ENCODE measurements at places on chromosomes 16 and 17.

DNA sequence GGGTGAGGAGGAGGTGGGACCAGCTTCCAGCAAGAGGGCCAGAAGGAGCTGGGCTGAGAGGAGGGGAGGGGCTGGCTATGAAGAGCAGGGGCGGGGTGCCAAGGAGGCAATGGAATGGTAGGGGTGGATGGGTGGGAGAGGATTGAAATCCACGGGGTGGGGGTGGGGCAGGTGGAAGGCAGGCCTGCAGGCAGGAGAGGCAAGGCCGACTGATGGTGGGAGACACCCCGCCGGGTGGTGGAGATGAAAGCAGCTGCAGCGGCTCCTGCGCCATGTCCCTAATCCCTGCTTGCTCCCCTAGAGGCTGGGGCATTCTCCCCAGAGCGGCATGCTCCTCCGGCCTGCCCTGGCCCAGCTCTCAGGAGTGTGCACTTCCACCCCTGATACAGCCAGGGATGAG is 27.8 kb upstream of the TAC4 start:
- no peak for DNase-seq

GRCh38 chr17:32350666-32351418 is 885 bp downstream of the ZNF207 start:
- no peak for DNase-seq

- no peak for DNase-seq
Observed at GRCh38 chr16:56262148-56262547, 70.9 kb downstream of the GNAO1 start.

DNA sequence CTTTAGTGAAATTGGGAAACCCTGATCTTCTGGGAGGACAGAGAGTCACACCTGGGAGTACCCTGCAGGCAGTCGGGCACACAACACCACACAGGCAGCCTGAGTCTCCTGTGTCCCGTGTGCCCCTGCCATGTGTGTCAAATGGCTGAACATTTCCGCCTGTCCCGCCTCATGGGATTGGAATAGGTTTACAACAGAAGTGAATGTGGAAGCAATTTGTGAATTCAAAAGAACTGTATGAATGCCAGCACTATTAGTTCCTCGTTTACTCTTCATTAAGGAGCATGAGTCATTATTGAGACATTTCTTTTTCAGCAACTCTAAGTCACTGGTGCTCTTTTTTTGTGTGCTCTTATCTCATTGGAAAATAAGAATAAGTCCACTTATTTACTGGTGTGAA is 226.5 kb downstream of the PMP22 start:
- no peak for DNase-seq

DNA sequence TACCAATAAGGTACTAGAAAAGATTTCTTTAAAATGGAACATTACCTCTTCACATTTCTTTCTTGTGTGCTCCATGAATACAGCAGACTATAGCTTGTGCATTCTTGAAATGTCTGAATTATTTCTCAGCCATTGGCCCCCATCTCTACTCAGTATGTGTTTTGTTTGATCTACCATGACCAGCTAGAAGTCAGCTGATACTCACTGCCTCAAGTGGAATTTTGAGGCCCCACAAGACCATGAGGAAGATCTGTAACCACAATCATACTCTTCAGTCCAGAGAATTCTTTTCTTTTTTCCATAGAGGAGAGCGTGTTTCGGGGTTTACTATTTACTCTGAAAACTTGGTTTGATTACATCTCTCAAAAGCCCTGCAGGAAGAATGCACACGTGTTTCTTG is 319.1 kb downstream of the TOX3 start:
- DNase-seq, result no peak

- DNase-seq, result no peak
Observed at GRCh38 chr17:9367156-9367555, 208.5 kb downstream of the STX8 start.

DNA sequence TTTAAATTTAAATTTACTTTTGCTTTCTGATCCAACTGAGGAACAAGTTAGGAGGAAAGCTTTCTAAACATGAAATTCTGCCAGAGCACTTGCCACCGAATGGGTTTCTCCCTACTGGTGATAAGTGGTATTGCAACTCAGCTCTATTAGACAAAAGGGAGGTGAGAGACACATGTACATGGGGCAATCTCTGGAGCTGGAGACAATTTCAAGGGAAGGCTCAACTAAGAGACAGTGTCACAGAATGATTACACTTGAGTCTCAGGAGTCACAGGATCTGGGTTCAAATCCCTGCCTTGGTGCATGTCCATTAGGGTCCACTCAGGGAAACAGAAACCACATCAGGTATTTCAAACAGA is 37.4 kb downstream of the SOCS1 start:
- DNase-seq, result no peak

- DNase-seq, result no peak
Observed at GRCh38 chr16:86523166-86523740, 12.9 kb downstream of the FOXF1 start.

- DNase-seq, result no peak
Observed at GRCh38 chr17:21564262-21564661, 128.1 kb upstream of the KCNJ18 start.

DNA sequence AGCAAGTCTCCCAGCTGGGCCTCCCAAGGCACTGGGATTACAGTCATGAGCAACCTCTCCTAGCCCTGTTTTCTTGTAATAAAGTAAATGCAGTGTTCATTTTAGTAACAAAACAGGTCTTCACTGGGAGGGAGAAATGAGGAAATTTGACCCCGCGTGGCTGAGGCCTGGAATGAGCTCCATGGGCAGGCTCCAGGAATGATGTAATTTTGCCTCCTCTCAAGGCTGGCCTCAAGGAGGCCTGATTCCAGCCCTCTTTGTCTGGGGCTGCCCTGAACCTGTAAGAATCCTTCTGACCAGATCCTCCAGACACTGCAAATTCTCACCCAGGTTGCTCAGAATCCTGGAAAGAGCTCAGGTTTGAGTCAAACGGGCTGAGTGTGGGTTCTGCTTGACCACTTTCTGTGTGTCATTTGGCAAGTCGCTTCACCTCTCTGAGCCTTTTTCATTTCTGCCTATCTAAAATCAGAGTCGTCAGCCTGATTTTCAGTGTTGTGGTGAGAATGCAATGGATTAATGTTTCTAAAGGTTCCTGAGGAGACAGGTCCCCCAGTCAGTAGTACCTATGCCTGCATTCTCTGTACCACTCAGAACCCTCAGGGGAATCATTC is 57.1 kb downstream of the RAB11FIP4 start:
- peak; percentile 14 for DNase-seq

GRCh38 chr16:8109510-8110369 is 480.6 kb downstream of the TMEM114 start:
- DNase-seq, result no peak

- DNase-seq, result peak; percentile 6
Observed at GRCh38 chr17:50257676-50258224, 16.5 kb upstream of the TMEM92 start.

- DNase-seq, result no peak
Observed at GRCh38 chr16:61879306-61879705, 156.9 kb downstream of the CDH8 start.

DNA sequence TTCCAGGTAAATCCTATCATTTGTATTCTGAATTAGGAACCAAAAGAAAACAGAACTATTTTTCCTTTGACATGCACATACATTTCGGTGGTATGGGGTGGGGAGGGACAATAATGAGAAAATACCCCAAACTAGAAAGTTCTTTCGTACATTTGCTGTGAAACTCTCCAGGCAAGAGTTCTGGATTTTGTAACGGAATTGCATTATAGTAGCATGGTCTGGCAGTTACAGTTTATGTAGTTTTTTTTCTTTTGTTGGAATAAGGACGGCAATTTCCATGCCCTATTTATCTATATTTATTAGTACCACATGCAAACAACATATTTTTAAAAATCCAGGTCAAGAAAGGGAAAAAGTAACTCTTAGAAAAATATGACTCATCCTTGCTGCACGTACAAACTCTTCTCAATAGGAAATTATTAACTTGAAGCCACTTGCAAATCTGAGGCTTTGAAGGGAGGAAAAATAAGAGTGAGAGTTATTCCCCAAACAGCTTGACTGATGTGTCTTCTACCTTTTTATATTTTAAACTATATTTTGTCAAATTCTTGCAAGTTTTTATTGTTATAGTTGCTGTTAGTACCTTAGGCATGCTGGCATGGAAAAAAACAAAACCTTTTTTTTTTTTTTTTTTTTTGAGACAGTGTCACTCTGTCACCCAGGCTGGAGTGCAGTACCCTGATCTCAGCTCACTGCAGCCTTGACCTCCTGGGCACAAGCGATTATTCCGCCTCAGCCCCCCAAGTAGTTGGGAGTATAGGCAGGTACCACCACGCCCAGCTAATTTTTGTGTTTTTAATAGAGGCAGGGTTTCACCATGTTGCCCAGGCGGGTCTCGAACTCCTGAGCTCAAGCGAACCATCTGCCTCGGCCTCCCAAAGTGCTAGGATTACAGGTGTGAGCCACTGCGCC is 69.3 kb downstream of the WWP2 start:
- no peak for DNase-seq

DNA sequence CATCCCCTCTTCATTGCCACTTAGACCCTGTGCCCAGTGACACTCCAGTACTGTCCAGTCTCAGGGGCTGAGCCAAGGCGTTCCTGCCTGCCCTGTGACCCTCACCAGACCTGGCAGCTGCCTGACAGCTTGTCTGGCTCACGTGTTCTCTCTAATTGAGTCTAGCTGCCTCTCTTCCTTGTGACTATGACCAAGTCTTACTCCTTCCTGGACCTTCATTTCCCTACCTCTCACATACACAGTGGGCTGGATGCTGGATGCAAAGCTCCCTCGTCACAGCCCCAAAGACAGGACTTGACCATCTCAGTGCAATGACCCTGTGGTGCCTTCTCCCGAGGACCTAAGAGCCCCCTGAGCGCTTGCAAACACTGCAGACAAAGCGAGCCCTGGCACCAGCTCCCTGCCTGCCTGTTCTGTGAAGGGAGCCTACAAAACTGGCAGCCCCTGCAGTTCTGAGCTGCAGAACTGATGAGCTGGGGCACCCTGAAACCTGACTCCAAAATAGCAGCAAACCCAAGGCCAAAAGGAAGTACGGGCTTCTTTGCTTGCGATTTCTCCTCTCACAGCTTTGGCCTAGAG is 1.7 kb downstream of the DEXI start:
- no peak for DNase-seq

GRCh38 chr17:82116246-82116645 is 18.2 kb upstream of the FASN start:
- no peak for DNase-seq

DNA sequence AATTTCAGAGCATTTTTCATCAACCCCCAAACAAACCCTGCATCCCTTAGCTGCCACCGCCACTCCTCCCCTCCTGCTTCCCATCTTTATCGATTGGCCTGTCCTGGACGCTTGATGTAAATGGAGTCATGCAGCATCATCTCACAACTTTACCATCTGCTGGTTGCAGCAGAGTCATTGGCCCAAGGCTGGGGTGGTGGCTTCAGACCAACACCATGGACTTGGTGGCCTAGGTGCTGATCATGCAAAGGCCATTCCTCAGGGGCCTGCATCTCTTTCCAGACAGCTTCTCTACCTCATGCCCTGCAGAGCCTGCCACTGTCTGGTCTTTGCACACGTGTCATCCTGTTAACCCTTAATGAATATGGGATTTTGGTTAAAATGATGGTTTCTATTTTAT is 73.4 kb downstream of the MPRIP start:
- DNase-seq, result no peak

DNA sequence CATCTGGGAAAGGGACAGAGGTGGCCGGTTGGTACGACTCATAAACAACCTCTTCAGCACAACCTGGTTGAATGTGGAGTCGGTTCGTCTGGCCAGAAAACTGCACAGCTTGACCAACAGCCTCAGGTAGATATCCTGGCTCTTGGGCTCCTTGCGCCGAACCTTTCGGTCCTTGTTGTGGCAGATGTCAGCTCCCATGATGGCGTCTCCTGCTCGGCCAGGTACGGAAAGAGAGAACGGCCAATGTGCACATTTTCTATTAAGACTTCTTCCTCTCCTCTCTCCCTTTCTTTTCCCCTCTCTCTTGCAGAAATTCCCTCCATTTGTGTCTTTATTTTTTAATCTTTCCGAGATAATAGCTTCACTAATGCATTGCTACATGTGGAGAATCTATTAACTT is 41.8 kb upstream of the CNTNAP4 start:
- DNase-seq, result no peak

DNA sequence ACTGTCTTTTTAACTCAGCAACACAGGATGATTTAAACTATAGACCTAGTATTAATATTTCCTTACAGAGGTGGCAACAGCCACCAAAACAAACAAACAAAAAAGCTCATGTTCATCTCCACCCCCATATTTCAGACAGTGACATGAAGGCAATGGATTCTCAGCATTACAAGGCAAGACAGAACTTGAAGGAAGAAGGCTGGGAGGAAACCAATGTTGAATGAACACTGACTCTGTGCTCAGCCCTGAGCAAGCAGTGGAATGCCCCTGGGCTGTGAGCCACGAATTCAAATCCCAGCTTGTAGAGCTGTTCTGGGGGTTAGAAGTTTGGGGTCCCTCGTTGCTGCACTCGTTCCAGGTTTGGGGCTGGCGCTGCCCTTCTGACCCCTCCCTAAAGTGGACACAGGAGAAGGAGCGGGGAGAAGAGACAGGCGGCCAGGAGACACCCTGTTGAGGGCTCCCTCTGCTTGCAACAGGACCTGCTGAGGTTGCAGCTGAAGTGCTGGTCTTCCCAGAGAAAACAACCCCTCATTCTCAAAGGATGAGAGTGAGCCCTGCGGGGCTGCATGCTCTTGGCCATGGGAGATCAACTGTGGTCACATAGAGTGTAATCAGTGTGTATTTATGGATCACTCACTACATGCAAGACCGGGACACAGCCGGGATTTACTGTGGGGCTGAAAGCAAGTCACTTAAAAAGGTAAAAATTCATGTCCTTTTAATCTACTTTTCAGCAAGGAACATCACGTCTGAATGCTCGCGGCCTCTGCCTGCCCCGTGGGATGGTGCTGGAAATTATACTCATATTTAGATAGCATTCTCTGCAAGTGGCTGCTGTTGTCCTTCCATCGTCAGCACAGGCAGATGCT is 34.3 kb downstream of the MYH3 start:
- DNase-seq, result no peak

DNA sequence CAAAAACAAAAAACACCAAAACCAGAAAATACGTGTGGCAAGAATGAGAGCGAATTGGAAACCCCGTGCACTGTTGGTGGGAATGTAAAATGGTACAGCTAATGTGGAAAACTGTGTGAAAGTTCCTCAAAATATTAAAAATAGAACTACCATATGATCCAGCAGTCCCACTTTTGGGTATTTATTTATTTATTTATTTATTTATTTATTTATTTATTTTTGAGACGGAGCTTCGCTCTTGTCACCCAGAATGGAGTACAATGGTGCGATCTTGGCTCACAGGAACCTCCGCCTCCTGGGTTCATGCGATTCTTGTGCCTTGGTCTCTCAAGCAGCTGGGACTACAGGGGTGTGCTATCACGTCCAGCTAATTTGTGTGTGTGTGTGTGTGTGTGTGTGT is 29.5 kb upstream of the MAPK3 start:
- DNase-seq, result no peak

GRCh38 chr16:48879223-48880122 is 269.5 kb upstream of the N4BP1 start:
- no peak for DNase-seq

- DNase-seq, result peak; percentile 52
Observed at GRCh38 chr17:1590029-1590746, 27.6 kb upstream of the PITPNA start.

- DNase-seq, result no peak
Observed at GRCh38 chr17:34398990-34399389, 36.0 kb upstream of the CCL1 start.

- no peak for DNase-seq
Observed at GRCh38 chr17:79842656-79843473, 3.6 kb upstream of the CBX4 start.
